ENCODE measurements at places on chromosomes 1 and 21.

DNA sequence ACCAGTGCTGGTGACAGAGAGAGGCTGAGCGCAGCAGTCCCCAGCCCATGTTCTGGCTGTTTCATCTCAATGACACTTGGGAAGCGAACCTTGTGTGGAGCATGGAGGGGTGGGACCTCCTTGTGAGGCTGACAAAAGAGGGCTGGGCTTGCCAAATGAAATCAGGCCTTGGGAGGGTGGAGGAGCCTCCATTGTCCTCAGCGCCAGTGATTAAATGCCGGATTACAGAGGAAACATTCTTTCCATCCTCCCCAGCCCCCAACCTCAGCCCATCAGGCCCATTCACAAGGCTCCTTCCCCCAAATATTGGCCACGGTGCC is 63.3 kb upstream of the PAXBP1 start:
- DNase-seq: no peak

GRCh38 chr1:157197906-157198435 is 59.8 kb upstream of the ETV3 start:
- DNase-seq: no peak

DNA sequence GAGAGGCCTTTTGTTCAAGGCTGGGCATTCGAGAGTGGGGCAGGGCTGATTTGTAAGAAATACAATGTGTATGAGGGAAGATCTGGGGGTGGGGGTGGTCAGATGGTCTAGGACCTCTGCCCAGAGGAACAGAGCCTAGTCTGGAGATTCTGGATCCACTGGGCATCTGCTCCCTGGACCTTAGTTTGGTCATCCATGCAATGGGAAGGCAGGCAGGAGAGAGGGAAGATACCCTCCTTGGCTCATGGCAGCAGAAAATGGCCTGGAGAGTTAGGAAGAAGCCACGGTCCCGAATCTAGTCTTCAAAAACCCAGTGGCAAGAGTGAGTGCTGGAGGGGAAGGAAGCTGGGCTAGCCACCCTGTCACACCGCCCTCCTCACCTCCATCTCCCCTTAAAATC is 38.8 kb downstream of the CITED4 start:
- DNase-seq: no peak

DNA sequence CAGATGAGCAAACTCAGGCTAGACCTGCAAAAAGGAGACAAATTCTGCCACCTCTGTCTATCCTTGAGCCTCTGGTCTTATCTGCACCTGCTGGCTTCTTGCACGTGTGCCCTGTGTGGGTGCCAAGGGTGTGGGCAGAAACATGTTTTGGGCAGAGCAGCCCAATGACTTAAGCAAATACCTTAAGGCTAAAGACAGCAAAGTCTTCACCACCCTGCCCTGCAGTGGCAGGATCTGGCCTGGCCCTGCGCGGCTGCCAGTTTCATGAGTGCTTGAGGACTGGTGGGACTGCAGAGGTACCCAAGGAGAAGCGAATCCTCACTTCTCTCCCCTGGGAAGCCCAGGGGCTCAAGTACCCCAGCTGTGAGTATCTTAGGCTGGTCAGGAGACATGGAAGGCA is 3.8 kb upstream of the SLC26A9 start:
- no peak for DNase-seq

DNA sequence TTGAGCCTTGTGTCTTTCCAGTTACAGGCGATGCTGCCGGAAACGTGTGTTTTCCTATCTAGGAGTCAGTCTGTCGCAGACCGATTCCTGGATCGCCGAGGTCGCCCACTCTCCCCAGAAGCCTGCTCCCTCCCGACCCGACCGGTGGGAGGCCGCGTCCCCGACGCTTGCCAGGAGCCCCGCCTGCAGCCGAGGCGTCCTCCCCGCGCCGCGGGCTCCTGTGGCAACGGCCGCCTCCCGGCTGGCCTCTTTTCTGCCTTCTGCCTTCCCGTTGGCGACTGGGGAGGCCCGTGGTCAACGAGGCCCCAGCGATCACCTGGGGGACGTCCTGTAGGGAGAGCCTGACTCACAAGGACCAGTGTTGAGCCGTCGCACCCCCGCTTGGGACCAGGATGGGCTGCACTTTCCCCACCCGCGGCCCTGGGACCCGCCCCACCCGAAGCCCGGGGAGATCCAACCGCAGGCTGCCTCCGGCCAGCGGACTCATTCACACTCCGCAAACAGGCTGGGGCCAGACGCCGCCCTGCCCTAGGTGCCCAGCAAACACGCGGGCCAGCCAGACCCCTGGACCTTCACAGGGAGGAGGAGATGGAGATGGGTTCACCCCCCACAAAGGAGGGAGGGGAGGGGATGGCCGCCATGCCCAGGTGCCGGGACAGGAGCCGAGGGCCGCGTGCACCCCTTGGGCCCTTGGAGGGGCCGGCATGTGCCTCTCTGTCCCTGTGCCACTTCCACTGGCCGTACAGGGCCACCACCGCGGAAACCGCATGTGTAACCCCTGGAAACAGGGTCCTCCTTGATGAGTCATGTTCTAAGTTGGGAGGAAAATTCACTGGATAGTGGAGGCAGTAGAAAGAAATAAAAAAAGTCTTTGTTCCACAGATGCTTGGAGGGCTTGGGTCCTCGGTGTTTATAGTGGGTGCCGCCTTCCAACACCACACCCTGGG is 7.2 kb upstream of the COL6A1 start:
- no peak for DNase-seq

DNA sequence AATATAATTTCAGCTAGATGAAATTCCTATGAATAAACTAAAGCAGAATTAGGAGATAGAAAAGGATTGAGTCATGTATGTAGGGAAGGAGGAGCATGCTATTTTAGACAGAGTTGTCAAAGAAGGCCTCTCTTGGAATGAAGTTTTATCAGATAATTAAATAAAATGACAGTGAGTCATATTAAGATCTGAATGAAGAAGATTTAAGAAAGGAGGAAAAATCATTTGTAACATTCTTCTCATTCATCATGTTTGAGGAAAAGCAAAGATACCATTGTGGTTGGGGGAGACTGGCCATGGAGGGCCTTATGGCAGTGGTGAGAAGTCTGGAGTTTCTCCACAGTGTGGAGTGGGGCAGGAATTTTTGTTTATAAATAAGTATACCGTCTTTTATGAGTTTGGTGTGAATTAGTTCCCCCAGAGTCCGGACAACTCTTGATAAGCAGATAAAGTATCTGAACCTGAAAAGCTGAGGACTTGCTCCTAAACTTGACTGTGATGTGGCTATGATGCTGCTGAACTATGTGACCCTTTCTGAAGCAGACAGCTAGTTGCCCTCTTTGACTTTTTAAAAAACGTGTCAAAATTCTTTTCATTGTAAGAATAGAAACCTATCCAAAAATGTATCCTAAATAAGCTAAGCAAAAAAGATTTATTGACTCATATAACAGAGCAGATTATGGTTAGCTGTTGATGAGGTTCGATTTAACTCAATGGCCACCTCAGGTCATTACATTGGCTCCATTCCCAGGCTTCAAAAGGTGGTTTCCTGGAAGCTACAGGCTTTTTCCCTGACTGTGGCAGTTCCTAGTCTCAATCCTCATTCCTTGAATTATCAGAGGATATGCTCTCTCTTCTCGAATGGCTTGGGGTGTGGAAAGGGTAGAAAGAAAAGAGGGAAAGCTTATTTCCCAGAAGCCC is 90.8 kb downstream of the LHX9 start:
- DNase-seq: no peak

GRCh38 chr1:214228976-214229375 is 52.0 kb upstream of the SMYD2 start:
- DNase-seq: no peak

GRCh38 chr1:44377925-44378784 is 23.1 kb upstream of the ERI3 start:
- DNase-seq: peak; percentile 30

- DNase-seq: no peak
These were observed 1208.3 kb upstream of the B3GALT2 start for GRCh38 chr1:194394676-194395075.

- no peak for DNase-seq
These were observed 14.5 kb downstream of the AGRN start for GRCh38 chr1:1034439-1034781.

DNA sequence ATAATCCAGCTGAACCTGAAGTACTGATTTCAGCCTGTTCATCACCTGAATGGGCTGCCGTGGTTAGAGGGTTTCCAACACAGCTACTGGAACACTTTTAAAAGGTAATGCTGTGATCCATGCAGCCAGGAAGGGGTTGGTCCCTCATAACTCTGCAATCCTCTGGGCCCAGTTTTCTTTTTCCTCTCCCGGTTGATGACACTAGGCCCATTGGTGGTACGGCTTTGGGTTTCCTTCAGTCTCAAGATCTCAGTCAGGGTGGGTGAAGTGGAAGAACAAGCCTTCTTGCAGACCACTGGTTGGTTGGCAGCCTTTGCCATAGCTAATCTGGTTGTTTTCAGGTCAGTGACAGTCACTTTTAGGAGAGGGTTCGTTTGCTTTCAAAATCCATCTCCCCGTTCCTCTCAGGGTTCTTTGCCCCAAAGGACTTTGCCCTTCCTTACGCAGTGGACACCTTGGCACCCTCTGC is 502 bp upstream of the SLC35A3 start:
- DNase-seq: no peak

- DNase-seq: no peak
These were observed 352 bp downstream of the MEX3A start for GRCh38 chr1:156081917-156082308.

GRCh38 chr1:111789666-111790316 is 34.1 kb downstream of the DDX20 start:
- no peak for DNase-seq

GRCh38 chr1:86423473-86423872 is 498 bp upstream of the CLCA2 start:
- no peak for DNase-seq

DNA sequence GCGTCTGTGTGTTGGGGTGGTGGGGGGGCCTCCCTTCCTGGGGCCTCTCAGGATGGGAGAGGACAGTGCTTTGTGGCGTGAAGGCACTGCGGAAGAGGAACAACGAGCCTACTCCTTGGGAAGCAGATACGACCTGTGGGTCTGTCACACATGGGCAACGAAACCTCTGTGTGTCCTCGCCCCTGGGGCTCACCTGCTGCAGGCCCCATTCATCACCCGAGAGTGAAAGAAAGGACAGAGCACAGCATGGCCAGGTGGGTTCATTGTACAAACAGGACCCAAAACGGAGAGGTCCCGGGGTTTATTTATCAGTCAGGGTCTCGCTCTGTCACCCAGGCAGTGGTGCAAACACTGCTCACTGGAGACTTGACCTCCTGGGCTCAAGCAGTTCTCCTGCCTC is 40.1 kb upstream of the LIN9 start:
- no peak for DNase-seq

GRCh38 chr1:59499943-59500569 is 203.2 kb downstream of the FGGY start:
- DNase-seq: no peak

DNA sequence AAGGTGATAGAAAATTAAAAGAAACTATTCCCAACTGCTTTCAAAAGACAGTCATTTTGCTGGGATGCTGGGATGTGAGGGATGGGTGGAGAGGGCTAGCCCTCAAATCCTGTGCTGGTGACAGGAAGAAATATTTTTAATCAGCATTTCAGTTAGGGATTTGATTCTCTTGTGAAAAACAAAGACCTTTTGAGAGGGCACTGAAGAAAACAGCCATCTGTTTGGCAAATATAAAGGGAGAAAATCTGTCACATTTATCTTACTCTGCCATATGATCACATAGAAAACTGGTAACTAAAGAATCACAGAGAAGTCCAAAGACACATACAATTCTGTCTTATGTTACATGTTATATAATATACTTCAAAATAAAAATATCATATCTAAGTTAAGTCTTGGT is 12.3 kb downstream of the STXBP3 start:
- DNase-seq: no peak

- DNase-seq: no peak
These were observed 57.9 kb upstream of the ENAH start for GRCh38 chr1:225710804-225711203.

- DNase-seq: no peak
These were observed 2.5 kb downstream of the ILDR2 start for GRCh38 chr1:166972826-166973225.

DNA sequence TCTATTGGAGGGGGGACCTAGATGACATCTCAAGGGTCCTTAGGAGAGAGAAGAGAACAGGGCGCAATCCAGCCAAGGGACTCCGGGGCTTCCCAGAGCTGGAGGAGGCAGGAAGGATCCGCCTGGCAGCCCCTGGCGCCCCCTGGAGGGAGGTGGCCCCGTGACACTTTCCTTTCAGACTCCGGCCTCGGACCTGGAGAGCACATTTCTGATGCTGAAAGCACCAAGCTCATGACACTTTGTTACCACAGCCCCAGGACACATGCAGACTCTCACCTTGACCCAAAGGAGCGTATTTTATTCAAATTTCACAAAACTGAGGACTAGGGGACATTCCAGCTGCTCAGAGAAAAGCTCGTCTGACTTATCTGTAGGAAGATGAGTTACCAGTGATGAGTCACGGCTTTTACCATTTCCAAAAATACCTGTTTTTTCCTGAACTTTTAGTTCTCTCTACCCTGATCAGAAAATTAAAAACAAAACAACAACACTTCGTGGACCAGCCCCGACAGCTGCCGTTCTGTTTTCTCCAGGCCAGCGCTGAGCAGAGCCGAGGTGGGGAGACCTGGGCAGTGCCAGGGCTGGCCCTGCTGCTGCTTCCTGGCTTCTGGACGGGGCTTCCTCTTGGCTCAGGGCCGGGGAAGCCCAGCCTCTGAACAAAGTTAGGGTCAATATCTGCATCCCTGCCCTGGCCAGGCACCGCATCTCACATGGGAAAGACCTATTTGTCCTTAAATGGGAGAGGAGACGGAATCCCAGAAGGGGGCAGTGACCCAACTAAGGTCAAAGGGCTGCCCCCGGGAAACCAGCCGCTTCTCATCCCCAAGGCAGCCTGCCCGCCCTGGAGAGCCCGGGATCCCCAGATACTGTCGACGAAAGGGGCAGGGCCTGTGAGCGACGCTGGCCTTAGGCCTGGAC is 21.6 kb upstream of the POFUT2 start:
- peak; percentile 48 for DNase-seq

DNA sequence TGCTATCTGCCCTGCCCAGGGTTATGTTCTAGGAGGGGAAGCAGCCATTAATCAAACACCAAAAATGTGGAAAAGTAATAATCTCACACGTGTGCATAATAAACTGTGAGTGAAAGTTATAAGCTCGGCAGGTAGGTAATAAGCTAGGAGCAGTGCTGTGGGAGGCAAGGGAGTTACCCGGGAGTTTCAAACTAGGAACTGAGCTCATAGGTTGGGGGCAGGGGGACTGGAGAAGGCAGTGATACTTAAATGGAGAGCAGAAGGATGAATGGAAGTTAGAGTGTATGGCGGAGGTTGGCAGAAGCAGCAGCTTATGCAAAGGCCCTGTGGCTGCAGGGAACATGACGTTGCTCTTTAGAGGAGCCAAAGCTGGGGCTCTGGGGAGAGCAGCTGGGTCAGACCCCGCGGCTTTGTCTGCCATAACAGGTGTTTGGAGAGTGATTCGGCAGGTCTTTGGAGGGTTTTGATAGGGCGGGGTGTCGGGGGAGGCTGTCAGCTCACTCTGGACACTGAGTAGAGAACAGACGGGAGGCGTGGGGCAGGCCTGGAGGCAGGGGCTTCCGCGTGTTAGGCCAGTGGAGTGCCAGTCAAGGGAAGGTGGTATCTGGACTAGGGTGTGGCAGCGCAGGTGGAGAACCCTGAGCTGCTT is 20.0 kb downstream of the PTPRF start:
- DNase-seq: no peak

- DNase-seq: no peak
These were observed 3.9 kb upstream of the MMP23B start for GRCh38 chr1:1627829-1628753.

Measured in activated CD4-positive, alpha-beta T cell treated with anti-CD3 and anti-CD28 coated beads, Interleukin-2, amount 50 U/mL, for 1 hour (primary cell).